ENCODE measurements at places on chromosomes 5 and 9.

GRCh38 chr9:133278161-133279114, 3.4 kb upstream of the ABO start:
- DNase-seq: no peak

- no peak for DNase-seq
These were observed 187.1 kb downstream of the ELAVL2 start for GRCh38 chr9:23638837-23639426.

- DNase-seq: no peak
These were observed 77.2 kb downstream of the ATP10B start for GRCh38 chr5:160774666-160775315.

- no peak for DNase-seq
These were observed 14.7 kb downstream of the ENC1 start for GRCh38 chr5:74625742-74626241.

- no peak for DNase-seq
These were observed 221.3 kb upstream of the TAS2R1 start for GRCh38 chr5:9851458-9851857.

- no peak for DNase-seq
These were observed 7.0 kb downstream of the ASS1 start for GRCh38 chr9:130451509-130452388.

Data from activated naive CD8-positive, alpha-beta T cell treated with anti-CD3 and anti-CD28 coated beads, Interleukin-2, amount 50 U/mL, for 16 hours (primary cell).